ENCODE measurements at places on chromosomes 16 and 17.

DNA sequence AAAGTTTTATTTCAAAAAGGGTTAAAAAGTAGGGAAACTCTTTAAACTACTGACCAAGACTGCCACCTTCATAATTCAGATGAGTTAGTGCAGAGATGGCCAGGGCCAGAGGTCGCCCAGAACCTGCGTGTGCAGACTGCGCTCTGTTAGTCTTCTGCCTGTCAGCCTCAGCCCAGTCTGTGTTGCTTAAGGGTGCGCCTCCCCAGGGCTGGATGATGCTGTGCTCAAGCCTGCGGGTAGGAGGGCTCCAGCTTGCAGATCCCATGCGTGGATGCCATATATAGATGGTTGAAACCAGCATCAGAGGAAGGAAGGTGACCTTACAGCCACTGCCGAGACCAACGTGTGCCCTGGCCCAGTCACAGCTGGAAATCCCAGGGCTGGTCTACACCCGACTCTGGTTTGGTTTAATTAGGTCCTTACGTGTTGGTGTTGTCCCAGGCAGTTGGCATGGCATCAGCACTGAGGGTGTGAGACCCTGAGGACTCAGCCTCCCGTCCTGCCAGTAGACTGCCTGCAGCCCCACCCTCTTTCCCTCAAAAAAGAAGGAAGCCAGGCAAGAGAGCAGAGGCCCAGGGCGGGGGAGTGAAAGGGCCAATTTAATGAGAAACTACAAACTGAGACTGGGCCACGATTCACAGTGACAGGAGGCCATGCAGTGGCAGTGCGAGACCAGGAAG is 27.7 kb downstream of the CDIP1 start:
- DNase-seq, result no peak

- no peak for DNase-seq
Observed at GRCh38 chr16:6827931-6828330, 504.7 kb upstream of the RBFOX1 start.

GRCh38 chr16:82176204-82176603 is 6.2 kb upstream of the MPHOSPH6 start:
- DNase-seq, result no peak

- no peak for DNase-seq
Observed at GRCh38 chr17:72270273-72270924, 149.6 kb downstream of the SOX9 start.

DNA sequence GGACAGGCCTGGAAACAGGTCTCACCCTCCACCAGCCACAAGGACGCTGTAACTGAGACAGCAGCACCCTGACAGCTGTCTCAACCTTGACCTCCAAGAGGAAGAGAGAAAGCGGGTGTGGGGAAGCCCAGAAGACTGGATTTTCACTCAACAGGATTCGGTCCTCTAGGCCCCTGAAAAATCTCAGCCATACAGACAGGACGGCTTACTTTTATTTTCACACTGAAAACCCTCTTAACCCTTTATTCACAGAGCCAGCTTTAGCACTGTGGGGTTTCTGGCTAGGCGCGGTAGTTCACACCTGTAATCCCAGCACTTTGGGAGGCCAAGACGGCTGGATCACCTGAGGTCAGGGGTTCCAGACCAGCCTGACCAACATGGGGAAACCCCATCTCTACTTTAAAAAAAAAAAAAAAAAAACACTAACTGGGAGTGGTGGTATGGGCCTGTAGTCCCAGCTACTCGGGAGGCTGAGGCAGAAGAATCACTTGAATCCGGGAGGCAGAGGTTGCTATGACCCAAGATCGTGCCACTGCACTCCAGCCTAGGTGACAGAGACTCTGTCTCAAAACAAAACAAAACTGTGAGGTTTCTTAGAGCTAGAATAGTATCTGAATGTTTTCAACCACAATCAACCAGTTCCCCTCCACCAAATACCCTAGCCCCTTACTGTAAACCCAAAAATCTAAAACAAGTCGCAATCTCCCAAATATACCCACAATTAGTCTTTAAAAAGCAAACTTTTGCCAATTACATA is 5.3 kb downstream of the ANKRD11 start:
- no peak for DNase-seq

DNA sequence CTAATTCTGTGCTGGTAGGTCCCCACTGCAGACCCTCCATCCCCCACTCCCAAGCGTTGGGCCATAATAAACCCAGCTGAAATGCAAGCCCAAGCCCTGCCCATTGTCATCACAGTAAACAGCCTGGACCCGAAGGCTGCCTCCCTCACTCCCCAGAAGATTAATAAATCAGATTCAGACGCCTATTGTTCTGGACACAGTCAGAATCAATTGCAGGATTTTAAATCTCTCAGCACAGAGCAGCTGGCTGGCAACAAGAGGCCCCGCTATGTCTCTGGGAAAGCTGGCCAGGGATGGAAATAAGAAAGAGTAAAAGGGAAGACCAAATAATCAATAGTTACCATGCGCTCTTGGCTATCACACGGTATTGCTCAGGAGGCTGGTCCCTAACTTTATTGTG is 93.9 kb downstream of the C17orf67 start:
- no peak for DNase-seq

GRCh38 chr16:67649494-67649931 is 4.6 kb downstream of the CARMIL2 start:
- no peak for DNase-seq

GRCh38 chr16:81080233-81080632 is 3.2 kb upstream of the C16orf46 start:
- DNase-seq, result no peak

GRCh38 chr16:57244463-57244766 is 644 bp upstream of the ARL2BP start:
- no peak for DNase-seq

- no peak for DNase-seq
Observed at GRCh38 chr16:85335584-85336491, 223.6 kb upstream of the CIBAR2 start.

Data from neural crest cell (in vitro differentiated cells).